Osteoblast (primary cell): ENCODE measurements at places on chromosomes 1 and 21. TPM values are rescaled to one million over a fixed set of nuclear protein-coding genes. Genes with fewer than 3 reads are reported as not detected.

GRCh38 chr1:59592924-59593323, 221.8 kb upstream of the HOOK1 start:
- DNase-seq: no peak

DNA sequence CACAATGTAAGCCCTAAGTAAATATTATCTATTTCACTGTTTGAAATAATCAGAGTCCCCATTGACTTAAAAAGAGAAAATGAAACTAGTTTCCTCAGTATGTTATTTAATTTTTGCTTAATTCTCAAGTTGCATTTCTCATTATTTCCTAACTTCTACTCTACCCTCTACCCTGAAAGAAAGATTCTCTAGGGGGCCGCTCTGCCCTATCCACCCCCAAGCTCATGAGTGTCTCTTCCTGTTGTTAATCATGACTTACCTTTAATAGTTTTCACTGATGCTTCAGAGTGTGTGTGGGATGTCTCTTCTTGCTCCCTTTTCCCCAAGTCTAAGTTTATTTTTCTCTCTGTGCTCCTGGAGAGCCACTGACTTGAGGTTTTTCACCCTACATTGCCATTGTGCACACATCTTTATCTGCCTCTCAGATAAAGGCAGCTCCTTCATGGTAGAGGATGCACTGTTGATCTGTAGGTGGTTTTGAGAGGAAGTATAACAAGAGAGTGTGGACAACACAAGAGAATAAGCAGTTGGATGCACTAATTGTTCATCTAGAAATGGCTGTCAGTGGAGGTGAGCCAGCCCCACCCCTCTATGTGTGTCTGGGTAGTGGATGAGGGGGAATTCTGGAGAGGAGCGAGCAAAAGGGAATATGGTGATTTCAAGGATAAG, 261.7 kb downstream of the CHRM3 start:
- DNase-seq: no peak

DNA sequence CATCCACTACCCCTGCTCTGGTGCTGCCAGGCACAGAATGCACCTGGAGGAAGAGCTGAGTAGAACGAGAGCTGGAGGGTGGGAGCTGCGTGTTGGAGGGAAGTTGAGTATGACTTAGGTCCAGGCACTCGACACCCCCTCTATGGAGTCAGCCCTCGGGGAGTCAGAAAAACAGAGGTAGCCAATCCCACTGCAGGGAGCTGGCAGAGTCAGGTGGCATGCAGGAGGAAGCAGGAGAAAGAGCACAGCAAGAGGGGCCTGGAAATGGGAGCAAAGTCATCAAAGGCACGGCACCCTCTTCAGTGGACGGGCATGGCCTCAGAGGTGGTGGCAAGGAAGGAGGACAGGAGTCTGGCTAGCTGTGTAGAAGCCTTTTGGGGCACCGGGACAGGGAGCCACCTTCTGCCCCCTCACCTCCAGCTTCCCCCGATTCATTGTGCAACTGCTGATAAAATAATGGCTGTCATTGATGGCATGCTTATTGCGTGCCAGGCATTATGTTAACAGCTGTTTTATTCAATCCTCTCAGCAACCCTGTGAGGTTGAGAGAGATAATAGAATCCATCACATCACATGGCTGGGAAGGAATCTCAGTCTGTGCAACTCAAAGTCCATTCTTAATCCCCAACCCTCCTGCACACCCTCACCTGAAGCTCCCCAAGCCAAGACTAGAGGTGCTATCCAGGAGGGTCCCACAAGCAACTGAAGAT, 42.0 kb downstream of the C1orf198 start:
- no peak for DNase-seq

- peak; percentile 92 for DNase-seq
Observed at GRCh38 chr21:15063814-15064575, 805 bp downstream of the NRIP1 start.

DNA sequence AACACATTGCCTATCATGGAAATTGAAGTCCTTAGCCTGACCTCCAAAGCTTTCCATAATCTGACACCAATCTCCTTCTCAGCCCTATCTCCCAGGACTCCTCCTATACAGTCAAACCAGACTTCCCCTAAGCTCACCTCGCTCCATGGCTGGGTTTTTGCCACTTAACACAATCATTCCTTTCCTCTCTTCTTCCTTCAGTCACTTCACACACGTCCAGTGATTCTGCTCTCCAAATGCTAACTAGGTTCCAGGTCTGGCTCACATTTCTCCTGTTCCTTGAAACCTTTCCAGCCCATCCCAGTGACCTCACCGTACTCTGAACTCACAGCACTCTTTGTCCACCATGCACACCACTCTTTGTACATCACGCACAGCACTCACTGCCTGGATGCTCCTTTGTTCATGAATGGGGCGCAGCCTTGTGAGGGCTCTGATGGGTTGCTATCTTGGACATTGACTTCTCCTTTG, 98.4 kb downstream of the GLUL start:
- no peak for DNase-seq

- DNase-seq: peak; percentile 76
Observed at GRCh38 chr1:18907917-18908845, 5.8 kb upstream of the ALDH4A1 start.

DNA sequence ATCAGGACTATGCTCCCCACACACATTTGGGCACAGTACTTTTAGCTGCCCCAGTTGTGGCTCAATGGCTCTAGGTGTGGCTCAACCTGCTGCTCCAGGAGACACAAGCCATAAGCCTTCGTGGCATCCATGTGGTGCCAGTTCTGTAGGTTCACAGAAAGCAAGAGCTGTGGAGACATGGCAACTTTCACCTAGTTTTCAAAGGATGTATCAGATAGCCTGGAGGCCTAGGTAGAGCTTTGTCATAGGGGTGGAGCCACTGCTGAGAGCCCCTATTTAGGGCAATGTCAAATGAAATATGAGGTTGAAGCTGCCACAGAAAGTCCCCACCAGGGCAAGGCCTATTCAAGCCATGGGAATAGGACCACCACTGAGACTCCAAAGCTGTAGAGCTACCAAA, 210.5 kb downstream of the LMO4 start:
- no peak for DNase-seq

DNA sequence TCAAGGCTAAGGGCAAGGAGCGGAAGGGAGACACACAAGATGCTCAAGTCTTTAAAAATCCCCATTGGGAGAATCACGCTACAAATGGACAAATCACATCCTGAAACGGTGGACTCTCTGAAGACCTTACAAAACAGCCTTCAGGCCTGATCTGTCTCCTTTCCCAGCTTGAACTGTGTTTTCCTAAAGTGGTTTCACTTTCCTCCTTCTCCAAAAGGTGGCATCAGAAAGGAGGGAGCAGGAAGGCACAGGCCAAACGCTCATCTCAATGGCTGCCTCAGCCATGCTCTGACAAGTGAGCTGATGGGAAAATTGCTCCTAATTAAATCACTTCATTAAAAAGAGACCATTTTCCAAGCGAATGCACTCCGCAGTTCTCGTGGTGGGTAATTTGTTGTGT, 47.7 kb downstream of the UTP25 start:
- DNase-seq: no peak

DNA sequence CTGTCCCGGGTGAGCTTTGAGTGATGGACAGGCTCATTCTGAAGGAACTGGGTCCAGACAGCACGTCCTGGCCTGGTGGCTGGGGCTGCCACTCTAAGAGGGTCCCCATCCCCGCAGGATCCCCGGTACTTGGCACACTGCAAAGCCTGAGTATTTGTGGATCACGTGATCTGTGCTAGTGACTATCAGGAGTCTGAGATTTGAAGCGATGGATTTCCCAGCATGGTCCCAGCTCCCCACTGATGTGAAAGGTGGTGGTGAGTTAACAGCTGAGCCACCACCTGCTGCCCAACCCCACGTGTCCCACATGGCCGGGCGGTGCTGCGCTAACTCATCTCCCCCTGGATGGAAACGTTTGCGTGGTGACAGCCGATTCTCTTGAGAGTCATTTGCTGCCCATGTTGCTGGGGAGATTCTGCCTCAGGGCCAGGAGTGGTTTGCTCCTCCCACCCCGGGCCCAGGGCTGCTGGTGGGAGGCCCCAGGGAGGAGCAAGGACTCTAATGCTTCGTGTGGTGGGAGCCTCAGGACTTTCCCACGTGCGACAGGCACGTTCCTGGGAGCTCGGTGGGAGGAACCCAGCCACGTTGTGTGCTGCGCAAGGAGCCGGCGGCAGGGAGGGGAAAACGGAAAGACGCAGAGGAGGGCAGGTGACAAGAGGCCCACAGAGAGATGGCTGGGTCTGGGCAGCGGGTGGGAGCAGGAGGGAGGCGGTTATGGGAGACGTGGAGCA, 15.1 kb downstream of the FAAP20 start:
- no peak for DNase-seq

DNA sequence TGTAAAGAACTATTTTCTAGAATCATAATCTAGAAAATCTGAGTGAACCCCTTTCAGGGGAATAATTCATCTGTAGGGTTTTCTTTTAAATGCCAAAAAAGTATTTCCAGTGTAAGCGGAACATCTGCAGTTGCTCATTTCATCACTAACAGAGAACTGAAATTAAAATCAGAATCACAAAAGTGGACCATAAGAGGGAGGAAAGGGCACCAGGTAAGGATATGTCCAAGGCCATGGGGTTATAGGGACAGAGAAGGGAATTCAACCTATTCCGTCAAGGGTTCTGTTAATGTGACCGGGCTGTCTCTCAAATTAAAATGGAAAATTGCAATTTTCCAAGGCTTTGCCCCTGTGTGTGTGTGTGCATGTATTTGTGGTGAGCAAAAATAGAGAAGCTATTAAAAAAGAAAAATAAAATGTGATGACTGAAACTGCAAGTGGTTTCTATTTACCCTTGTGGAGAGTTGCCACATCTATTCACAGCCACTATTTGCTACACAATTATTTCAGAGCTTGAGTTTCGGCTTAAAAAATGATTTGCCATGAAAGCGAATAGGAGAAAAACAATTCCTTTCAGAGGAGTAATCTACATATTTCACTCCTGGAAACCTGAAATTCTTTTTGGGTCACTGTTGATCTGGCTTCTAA, 53.1 kb downstream of the APP start:
- DNase-seq: no peak

DNA sequence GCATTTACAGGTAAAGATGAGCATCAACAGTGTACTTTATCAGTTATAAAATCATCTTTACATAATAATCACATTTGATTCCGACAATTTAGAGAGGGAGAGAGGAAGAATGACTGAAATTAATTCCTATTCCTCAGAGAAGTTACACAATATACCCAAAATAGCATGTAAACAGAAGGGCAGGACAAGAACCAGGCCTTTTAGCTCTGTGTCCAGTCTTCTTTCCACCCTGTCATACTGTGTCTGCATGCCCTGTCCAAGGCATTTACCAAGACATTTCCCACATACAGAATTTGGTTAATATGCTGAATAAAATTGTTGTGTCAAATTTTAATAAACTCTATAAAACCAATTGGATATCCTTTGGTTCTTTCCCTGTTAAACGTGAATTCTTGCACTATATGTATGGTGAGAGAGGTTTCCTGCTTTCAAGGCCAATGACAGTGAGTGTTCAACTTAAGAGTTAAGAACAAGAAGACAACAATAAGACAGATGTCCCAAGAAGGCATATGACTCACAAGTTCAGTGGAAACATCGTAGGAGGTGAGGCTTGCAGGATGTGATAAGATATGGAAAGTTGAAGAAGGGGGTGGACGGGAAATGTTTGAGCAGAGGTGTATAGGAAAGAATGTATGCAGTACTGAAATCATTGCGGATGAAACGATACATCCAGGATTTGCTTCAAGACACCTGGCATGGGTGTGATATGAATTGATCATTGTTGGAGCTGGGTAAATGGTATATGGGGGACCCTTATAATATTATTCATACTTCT, 20.8 kb downstream of the LRRC8B start:
- no peak for DNase-seq

DNA sequence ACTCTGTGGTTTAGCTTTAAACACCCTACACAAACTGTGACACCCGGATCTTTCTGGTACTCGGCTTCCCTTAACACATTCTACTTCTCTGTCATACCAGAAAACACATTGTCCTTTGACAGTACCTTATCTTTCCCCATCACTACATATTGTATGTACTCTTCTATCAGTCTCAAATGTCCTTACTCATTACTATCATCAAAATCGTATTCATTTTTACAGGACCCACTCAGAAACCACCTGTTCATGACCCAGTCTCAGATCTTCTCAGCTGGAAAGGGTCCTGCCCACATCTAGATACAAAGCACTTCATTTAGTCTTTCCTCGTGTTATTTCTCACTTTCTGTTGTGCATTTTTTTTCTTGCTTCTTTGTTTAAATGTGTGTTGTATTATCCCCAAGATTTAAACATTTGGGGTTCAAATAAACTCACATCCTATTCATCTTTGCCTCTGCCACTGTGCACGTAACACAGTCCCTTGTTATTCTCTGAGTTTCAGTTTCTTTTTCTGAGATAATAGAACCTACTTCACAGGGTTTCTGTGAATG, 27.7 kb downstream of the CD34 start:
- no peak for DNase-seq

DNA sequence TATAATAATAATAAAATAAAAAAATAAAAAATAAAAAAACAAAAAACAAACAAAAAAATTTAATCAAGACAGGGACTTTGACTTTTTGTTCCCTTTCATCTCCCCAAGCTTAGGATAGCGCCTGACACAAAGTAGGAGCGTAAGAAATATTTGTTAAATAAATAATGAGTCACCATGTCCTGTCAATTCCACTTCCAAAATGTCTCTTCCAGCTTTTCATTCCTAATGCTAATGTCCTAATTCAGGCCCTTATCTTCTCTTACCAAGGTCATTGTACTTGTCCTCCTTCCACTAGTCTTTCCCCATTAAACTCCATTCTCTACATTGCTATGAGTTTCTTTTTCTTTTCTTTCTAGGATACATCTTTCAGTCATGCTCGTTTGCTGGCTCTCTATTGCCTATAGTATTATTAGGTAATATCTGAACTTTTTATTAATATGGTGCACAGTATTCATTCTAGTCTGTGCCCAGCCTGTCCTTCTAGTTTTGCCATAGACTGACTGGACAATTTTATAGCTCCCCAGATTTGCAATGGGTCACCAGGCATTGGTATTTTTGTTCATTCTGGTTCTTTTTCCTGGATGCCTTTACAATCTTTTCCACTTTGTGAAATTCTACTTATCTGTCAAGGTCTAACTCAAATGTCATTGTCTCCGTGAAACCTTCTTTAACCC, 11.4 kb downstream of the NEXN start:
- DNase-seq: peak; percentile 78

- DNase-seq: peak; percentile 94
Observed at GRCh38 chr1:224183591-224184312, 712 bp downstream of the DEGS1 start.

DNA sequence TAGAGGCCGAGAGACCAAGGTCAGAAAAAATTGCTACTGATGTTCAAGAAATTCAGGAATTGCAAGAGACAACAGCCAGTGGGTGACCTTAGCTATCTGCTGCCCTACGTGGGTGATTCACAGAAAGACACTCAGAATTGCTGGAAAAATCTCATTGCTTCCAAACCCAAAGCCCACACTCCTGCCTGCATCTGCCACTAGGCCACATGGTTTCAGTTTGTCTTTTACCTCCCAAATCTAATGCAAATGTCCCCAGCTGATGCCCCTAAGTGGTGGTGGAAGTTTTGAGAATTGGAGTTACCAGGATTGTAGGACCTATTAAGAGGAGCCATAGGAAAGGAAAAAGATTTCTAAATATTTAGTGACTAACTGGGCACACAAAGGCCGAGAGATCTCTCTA, 341.5 kb upstream of the CHRM3 start:
- peak; percentile 1 for DNase-seq

PRXL2B gene
- 8.0 and 9.4 TPM in 2 replicates for total RNA-seq

CD1E gene
- total RNA-seq: not detected in 2 replicates

RGSL1 gene
- not detected in 2 replicates for total RNA-seq

F13B gene
- under 0.01 TPM in 1 of 2 replicates, not detected in the other for total RNA-seq

CLEC20A gene
- total RNA-seq: under 0.01 TPM in 1 of 2 replicates, not detected in the other

ALDH9A1 gene
- 118 and 119 TPM in 2 replicates for total RNA-seq

FALEC gene
- total RNA-seq: 0.36 TPM in 1 of 2 replicates, not detected in the other

ATP1A2 gene
- total RNA-seq: 0.72 and 1.2 TPM in 2 replicates

BGLAP gene
- total RNA-seq: 1.5 and 2.2 TPM in 2 replicates

LCE1A gene
- total RNA-seq: not detected in 2 replicates

RNU1-4 gene
- total RNA-seq: under 0.01 TPM in 1 of 2 replicates, not detected in the other
